A549 treated with AZD2906 at 1 μM for 4 hours (cell line): ENCODE measurements at places on chromosomes 12 and 14. TPM values are rescaled to one million over a fixed set of nuclear protein-coding genes. Genes with fewer than 3 reads are reported as not detected.

Gene ANKLE2
- 66.5 to 80.0 TPM (median 73.3 TPM) in 5 replicates for total RNA-seq

Gene TBC1D30
- 0.81 to 1.4 TPM (median 1.2 TPM) in 5 replicates for total RNA-seq

Gene TAS2R46
- not detected in 5 replicates for total RNA-seq

Gene GPR132
- total RNA-seq = 0.40 to 0.68 TPM (median 0.55 TPM) in 5 replicates

Gene NGB
- not detected in 5 replicates for total RNA-seq

Gene ALG10B
- 4.1 to 5.9 TPM (median 5.5 TPM) in 5 replicates for total RNA-seq

Gene ADGRD1
- 0.42 to 0.75 TPM (median 0.48 TPM) in 5 replicates for total RNA-seq

Gene CCDC197
- total RNA-seq = not detected in 5 replicates

Gene DTX1
- total RNA-seq = 0.26 to 0.45 TPM (median 0.36 TPM) in 5 replicates

Gene GOLGA5
- total RNA-seq = 21.9 to 31.6 TPM (median 25.8 TPM) in 5 replicates

Gene PIK3C2G
- not detected in 5 replicates for total RNA-seq

Gene ULK1
- total RNA-seq = 20.4 to 31.7 TPM (median 27.0 TPM) in 5 replicates

Gene HOXC10
- total RNA-seq = 2.2 to 3.3 TPM (median 3.0 TPM) in 5 replicates

Gene RPS26
- 589 to 809 TPM (median 704 TPM) in 5 replicates for total RNA-seq

Gene HOXC11
- 0.59 to 0.85 TPM (median 0.80 TPM) in 5 replicates for total RNA-seq

Gene TMEM121
- 3.8 to 9.3 TPM (median 8.8 TPM) in 5 replicates for total RNA-seq

Gene KRT72
- total RNA-seq = 0.05 TPM in 1 of 5 replicates, not detected in the others

Gene KRT81
- total RNA-seq = 3,224 to 4,157 TPM (median 4,024 TPM) in 5 replicates

Gene ESRRB
- 0.16 to 0.29 TPM (median 0.22 TPM) in 5 replicates for total RNA-seq

Gene NOS1
- 0.43 to 0.51 TPM (median 0.46 TPM) in 5 replicates for total RNA-seq
